OCI-M1 (cell line): ENCODE measurements at places on chromosomes 2 and 18.

GRCh38 chr2:181846399-181847197, 44.9 kb upstream of the ITPRID2 start:
- DNase-seq, result no peak

DNA sequence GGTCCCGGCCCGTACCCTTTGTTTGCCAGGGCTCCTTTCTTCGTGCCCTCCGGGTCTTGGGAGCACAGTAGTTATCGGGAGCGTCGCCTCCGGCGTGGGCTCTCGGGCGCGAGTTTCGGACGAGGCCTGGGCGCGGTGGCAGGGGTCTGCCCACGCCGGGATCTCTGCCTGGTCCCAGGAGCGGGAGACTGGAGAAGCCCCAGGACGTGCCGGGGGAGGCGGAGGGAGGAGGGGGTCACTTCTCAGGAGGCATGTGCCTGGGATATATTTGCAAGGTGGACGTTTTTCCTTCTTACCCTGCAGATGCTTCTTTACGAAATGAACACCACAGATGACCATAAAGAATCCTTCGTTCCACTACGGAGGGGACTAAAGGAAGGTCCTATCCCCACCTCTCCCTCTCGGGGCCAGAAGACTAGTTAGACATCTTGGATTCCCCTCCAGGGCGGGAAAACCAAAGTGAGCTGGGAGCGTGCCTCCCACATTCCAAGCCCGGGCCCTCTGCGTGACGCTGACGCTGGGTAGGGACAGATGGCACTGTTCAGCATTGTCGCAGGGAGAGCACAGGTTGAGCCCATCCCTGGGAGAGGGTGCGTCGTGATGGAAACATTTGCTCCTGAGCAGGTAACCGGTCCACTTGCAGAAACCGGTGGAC, 483 bp upstream of the FHL2 start:
- no peak for DNase-seq

- no peak for DNase-seq
Observed at GRCh38 chr2:143954186-143954585, 565.7 kb downstream of the ZEB2 start.

- DNase-seq, result no peak
Observed at GRCh38 chr2:7437716-7438632, 520.8 kb downstream of the RNF144A start.

DNA sequence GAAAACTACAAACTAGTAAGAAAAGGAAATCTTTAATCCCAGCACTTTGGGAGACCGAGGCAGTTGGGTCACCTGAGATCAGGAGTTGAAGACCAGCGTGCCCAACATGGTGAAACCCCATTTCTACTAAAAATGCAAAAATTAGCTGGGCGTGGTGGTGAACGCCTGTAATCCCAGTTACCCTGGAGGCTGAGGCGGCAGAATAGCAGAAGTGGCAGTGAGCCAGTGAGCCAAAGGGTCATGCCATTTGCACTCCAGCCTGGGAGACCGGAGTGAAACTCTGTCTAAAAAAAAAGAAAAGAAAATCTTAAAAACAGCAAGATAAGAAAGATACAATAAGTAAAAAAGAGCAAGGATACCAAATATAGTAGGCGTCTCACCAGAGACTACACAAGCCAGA, 502.9 kb upstream of the ID2 start:
- DNase-seq, result no peak

GRCh38 chr2:23681356-23682140, 245.4 kb downstream of the ATAD2B start:
- no peak for DNase-seq

DNA sequence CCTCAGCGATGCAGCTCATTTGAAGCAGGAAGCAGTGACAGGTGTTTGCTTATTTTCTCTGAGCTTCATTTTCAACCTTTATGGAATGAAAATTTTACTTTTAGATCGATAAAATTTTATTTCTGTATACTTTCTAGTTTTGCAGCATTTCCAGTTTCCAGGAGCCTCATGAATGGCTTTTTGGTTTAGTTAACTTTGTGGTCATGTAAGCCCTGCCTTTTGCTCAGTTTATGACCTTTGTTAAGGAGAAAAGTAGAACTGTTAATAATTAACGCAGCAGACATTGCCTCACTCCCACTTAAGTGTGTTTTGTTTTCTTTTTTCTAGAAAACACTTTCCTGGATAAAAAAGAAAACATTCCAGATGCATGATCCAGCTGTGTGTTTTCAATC, 4.4 kb upstream of the FARP2 start:
- DNase-seq, result no peak

- DNase-seq, result no peak
Observed at GRCh38 chr2:174176898-174177297, 71.4 kb downstream of the OLA1 start.

- DNase-seq, result peak; percentile 22
Observed at GRCh38 chr2:237923481-237924163, 43.2 kb upstream of the UBE2F start.

GRCh38 chr2:211449819-211450218, 893.4 kb downstream of the CPS1 start:
- no peak for DNase-seq

DNA sequence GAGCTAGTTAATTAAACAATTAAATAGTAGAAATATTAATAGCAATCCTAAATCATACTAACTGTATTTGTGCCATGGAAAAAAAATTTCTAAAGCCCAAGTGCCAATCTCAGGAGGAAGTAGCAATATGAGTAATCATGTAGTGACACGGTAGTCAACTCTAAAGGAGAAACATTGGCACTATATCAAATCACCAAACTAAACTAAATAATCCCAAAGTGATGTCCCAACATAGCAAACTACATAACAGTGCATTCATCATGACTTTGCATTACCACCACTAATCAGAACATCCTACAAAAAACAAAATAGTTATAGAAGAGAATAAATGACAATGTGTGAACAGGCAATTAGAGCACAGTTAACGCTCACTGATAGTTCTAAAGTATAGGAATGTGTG, 195.1 kb downstream of the EXOC6B start:
- DNase-seq, result no peak

DNA sequence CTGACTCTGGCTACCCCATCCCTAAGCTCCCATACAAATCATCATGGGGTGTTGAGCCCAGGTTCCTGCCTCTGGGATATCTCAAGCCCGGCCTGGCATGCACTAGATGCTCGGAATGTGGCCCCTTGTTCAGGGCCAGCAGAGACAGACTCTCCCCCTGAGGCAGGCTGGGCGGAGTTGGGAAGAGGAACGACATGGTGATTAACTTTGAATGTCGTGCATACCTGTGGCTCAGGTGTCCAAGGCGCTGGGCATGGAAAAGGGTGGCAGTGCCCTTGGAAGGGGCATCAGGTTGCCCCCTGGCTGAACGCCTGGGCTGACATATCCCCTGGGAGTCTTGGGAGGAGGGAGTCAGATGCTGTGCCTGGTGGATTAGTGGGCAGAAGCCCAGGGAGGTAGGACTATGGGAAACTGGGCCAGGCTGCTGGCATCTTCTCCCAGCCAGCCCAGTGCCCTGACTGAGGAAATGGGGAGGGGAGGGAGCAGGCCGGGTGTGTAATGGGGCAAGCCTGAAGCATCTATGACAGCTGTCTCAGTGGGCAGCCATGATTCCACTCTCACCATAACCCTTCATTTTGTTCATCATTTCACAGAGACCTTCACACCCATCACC, 57.8 kb upstream of the OTOF start:
- no peak for DNase-seq

GRCh38 chr2:10424051-10424450, 24.1 kb downstream of the ODC1 start:
- no peak for DNase-seq
